ENCODE measurements at places on chromosomes 3 and 15.

- no peak for DNase-seq
Observed at GRCh38 chr3:30452446-30452845, 154.0 kb upstream of the TGFBR2 start.

GRCh38 chr3:99498550-99499234, 139.7 kb upstream of the COL8A1 start:
- no peak for DNase-seq

DNA sequence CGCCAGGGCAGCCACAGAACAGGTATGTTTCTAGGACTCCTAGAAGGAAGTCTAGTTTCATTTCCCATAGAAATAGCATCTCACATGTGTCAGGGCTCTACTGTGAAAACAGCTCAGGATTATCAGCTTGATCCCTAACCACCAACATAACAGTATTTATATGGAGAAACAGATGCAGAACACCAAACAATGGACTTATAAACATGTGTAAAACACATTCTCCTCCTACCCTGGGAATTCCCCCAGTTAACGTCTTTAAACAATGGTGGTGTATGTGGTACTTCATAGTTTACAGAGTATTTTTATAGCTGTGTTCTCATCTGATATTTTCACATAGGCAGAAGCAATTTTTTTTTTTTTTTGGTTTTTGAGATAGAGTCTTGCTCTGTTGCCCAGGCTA, 9.7 kb downstream of the TNFSF10 start:
- peak; percentile 52 for DNase-seq

DNA sequence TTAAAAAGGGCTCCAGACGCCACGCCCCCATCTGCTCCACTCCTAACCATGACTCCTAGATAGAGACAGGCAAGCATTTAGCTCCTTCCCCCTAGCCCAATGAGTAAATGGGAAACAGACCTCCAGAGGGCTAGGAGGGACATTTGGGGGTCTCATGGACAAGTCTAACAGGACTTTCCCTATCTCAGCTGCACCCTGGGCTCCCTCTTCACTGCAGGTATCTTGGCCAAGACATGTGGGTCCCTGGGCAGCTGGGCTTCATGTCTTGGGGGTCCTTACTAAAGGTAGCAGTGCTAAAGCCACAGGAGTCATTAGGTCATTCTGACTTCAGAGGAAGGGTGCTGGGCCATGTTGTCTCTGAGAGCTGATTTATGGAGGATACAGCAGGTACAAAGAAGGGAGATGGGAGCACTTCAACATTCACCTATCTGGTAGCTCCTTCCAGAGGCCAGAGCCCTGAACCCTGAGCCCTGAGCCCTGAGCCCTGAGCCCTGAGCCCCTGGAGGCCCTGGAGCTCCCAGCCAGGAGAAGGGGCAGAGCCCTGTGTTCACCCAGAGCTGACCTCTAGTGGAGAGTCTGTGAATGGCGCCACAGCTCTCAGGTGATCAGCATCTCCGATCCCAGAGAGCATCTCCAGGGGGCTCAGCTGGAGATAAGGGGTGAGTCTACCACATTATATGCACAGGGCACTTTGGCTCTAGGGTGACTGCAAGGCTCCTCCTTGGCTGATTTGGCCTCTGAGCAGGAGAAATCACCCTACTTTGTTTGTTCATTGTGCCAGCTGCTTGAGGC, 40.1 kb upstream of the EPHB1 start:
- DNase-seq, result no peak

DNA sequence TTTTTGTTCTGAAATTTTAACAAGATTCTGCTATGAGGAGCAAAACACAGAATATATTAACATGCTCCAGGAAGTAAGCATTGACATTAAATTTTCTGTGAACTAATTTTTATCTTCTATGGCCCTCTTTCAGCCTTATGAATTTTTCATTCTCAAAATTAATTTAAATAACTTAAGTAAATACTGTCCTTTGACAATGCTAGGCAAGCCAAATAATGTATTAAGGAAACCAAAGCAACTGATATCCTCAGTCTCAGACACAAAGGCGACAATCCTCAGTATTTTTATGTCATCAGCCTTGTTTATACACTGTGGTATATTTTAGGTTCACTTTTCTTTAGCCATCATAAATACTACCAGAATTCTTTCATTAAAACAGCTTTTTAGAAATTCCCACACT, 159.8 kb downstream of the CGGBP1 start:
- DNase-seq, result no peak

- DNase-seq, result no peak
Observed at GRCh38 chr15:85541744-85542143, 161.3 kb downstream of the AKAP13 start.

DNA sequence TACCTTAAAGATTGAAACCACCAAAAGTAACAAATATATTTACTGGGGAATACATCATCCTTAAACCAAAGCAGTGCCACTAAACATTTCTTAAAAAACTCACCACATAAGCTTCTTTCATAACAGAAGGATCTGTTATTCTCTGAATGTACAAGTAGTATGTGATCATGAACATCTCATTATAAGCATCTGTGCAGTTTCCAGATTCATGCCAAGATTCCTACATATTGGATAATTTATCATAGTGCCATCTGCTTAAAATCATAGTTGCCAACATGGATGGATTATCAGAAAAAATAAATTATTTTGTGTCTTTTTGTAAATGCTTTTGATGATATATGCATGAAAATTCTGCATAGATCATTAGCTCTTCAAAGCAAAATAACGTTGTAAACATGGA, 21.8 kb upstream of the BCHE start:
- no peak for DNase-seq

DNA sequence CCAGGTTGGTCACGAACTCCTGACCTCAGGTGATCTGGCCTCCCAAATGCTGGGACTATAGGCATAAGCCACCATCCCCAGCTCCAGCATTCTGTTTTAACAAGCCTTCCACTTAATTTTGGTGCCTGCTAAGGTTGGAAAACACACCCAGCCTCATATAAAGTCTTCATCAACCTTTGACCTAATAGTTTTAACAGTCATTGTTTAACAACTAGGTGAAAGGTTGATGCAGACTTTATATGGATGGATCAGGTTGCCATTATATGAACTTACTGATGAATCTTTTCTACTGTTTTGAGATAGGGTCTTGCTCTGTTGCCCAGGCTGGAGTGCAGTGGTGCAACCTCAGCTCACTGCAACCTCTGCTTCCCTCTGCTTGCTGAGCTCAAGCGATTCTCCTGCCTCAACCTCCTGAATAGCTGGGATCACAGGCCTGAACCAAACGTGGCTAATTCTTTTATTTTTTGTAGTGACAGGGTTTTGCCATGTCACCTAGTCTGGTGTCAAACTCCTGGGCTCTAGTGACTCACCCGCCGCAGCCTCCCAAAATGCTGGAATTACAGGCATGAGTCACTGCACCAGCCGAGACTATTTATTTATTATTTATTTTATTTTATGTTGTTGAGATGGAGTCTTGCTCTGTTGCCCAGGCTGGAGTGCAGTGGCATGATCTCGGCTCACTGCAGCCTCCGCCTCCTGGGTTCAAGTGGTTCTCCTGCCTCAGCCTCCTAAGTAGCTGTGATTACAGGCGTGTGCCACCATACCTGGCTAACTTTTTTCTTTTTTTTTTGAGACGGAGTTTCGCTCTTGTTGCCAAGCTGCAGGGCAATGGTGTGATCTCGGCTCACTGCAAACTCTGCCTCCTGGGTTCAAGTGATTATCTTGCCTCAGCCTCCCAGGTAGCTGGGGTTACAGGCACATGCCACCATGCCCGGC, 3.1 kb upstream of the RPAP1 start:
- no peak for DNase-seq

GRCh38 chr15:60592371-60593169, 113.6 kb upstream of the ICE2 start:
- peak; percentile 91 for DNase-seq

GRCh38 chr3:15345066-15345607, 12.8 kb upstream of the SH3BP5 start:
- no peak for DNase-seq

DNA sequence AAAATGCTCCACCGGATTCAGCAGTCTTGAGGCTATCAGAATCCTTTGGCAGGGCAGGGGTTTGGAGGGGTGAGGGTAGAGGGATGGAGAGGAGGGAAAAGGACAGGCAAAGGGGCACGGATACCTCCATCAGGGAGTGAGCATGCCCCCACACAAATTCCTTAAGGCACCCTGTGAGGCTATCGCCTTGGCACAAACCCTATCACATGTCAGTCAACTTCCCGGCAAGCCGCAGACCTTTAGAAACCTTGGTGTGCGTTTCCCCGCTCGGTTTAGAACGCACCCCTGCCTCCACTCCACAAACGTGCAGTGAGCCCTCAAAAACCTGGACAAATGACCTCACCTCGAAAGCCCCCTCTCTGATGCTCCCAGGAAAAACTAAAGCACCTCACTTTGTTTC, 422 bp upstream of the SETMAR start:
- DNase-seq, result no peak

DNA sequence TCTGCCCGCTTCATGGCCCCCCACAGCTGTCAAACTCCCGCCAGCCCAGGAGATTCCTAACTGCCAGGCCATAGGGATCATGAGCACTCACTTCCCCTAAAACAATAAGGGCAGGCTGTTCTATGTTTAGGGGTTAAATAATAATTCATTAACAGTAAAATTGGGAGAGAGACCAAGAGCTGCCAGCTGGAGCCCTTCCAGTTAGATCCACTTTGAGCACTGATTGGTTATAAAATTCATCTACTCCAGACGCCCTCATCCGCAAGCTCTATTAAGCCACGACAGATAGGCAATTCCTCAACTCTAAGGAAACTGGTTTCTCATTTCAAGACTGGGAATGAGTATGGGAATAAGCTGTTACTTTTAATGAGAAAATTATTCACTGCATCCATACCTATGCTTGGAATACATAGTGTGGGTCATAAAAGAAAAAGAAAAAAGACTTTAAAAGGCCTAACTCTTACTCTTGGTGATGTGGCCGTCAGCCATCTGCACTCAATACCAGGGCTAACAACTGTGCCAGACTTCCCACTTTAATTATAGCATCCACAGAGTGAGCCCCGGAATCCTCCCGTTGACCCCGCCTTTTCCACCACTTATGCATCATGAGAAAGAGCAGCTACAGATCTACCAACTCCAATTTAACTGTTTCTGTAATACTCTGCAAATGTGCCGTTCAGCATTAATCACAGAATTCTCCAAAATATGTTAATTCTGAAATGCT, 44.5 kb downstream of the IL17RD start:
- no peak for DNase-seq

DNA sequence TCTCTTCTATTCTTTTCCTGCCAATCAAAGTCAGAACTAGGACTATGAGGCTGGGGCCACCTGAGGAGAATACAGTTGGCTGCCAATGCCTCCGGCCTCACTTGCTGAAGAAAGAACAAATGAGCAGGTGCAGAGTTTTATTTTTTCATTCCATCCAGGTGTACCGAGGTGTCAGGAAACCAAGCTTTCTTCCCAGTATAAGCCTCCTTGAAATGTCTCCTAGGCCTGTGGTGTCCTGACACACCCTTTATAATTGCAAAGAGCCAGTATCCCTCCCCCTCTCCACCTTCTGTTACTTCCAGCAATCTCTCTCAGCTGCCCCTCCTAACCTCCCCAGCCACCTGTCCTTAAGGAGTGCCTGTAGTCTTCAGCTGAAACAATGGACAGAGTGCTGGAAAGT, 127.9 kb downstream of the SLC9A9 start:
- DNase-seq, result no peak

DNA sequence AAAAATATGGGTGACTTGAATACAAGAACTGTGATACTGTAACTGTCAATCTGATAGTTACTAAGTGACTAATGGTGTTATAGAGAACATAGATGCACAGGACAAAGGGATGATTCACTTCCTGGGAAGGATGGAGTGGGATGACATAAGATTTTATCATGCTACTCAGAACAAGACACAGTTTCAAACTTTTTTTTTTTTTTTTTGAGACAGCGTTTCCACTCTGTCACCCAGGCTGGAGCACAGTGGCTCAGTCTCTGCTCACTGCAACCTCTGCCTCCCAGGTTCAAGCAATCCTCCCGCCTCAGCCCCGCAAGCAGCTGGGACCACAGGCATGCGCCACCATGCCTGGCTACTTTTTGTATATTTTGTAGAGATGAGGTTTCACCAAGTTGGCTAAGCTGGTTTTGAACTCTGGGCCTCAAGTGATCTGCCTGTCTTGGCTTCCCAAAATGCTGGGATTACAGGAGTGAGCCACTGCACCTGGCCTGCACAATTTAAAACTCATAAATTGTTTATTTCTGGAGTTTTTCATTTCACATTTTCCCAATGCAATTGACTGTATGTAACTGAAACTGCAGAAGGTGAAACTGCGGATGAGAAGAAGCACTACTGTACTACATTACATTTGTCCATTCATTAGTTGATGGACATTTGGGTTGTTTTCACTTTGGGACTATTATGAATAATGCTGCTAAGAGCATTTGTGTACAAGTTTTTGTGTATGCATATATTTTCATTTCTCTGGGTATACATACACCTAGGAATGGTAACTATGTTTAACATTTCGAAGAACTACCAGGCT, 40.6 kb downstream of the ADIPOQ start:
- no peak for DNase-seq

DNA sequence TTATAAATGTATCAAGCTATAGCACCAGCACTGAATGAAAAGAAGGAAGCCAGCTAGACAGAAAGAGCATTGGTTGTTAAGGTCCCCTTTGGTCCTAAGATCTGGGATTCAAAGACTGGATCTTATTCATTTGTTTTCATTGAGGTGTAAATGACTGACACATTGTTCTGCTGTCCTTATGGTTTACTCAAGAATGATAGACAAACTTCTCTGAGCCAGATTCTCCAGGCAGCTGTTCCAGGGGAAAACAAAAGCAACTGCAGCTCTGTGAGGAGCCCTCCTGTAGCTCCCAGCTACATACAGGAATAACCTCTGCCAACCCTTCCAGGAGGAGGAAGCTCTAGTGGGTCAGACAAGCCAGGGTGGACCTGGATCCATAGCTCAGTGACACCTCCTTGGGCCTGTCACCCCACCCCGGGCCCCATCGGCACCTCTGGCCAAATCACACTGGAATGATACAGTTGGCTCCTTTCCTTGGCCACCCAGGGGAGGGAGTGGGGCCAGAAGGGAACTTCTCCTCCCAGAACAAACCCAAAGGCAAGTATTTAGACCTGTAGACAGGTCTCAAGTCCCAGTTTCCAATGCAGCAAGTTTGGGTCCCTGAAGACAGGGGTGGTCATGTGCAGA, 57.8 kb downstream of the ZNF621 start:
- DNase-seq, result no peak

DNA sequence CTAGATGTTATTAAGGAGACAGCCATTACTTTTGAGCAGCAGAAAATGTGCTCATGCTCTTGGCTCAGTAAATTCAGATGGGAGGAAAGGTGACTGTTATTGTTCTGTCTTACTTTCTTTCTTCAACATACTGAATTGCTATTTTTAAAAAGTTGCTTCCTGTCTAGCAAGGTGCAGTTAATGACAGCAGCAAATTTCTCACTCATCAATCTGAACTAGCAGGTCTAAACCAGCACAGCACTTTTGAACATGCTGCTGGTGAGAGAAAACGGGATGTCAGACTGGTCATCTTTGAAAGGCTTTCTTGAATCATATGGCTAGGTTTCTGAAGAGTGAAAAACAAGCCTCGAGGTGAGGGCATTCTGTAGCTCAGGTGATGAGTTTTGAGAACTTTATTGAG, 384.7 kb downstream of the MFSD1 start:
- no peak for DNase-seq

- no peak for DNase-seq
Observed at GRCh38 chr3:128318275-128318941, 148.3 kb downstream of the DNAJB8 start.

GRCh38 chr15:91129436-91129835, 29.4 kb downstream of the SV2B start:
- no peak for DNase-seq

GRCh38 chr15:65088643-65089021, 12.1 kb downstream of the KBTBD13 start:
- DNase-seq, result no peak
